ENCODE measurements at places on chromosomes 12 and 14.
A peak's percentile ranks its signal among the peaks of the same experiment; 100 is the strongest.

GRCh38 chr12:48998497-48999353 is 450 bp downstream of the DDN start:
- no peak for DNase-seq

GRCh38 chr12:41407232-41407799 is 219.2 kb downstream of the PDZRN4 start:
- no peak for DNase-seq

DNA sequence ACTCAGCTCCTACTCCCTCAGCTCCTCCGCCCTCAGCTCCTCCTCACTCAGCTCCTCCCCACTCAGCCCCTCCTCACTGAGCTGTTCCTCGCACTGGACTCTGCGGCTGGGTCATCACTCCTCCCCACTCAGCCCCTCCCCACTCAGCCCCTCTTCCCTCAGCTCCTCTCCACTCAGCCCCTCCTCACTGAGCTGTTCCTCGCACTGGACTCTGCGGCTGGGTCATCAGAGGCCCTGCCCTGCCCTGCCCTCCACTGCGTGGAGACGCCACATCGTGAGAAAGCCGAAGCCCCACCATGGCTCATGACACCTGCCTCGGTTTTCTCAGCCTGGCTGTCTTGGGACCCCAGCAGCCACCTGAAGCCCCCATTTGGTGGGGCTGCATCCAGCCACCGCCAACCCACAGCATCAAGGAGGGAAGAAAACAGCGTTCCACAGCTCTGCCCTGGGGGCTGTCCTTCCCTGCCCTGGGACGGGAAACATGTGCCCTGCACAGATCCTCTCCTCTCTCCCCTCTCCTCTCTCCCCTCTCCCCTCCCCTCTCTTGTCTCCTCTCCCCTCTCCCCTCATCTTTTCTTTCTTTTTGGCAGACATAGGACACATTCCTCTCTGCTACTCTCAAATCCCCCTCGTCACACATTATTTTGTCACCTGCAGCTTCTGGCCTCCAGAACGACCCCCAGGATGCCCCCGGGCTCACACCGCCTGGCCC is 17.7 kb downstream of the NOC4L start:
- no peak for DNase-seq

DNA sequence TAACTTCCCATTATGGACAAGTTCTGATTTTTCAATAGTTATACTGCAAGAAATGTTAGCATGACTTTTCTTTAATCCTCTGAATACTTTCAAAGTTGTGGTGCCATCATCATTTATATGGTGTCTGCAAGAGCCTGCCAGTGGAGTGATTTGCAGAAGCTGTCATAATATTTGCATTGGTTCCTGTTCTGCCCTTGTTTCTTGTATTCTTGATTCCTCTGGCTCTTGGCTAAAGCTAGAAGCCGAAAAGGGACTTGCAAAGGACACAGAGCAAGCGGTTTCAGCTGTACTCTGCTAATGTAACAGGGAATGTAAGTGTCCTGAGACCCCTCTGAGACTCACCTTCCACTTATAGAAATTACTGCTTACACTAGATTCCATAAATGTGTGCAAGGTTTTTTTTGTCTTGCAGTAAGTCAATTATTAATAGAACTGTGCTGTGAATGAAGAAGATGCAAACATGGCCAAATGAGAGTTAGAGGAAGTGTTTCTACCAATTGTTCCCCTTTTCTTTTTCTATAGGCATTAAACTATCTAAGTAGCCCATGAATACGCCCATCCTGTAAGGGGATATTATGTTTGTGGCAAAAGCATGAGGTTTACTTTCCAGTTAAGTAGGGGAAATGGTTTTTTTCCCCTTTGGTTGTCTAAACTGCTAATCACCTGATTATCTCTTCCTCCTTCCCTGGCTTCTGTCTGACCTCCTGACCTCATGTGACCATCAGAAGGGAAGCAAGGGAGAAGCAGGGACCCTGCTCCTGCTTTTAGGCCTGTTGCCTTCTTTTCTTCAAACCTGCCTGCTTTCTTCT is 5.3 kb downstream of the DYRK4 start:
- no peak for DNase-seq

DNA sequence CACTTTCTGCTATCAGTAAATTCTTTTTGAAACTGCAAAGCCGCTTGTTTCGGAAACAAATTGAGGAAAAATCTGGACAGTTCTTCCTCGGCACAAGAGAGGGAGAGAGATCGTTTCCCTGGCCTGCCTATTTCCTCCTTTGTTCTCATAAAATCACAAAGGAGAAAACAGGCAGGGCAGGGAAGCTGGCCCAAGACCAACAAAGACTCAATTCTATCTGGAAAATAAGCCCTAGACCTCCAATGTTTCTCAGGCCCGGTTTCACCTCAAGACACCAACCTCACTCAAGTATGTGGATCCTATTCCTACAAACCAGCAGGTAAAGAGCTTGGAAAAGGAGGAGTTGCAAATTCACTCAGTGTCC is 19.5 kb downstream of the DICER1 start:
- no peak for DNase-seq

GRCh38 chr14:39430762-39431415 is 1.3 kb downstream of the FBXO33 start:
- DNase-seq = no peak

DNA sequence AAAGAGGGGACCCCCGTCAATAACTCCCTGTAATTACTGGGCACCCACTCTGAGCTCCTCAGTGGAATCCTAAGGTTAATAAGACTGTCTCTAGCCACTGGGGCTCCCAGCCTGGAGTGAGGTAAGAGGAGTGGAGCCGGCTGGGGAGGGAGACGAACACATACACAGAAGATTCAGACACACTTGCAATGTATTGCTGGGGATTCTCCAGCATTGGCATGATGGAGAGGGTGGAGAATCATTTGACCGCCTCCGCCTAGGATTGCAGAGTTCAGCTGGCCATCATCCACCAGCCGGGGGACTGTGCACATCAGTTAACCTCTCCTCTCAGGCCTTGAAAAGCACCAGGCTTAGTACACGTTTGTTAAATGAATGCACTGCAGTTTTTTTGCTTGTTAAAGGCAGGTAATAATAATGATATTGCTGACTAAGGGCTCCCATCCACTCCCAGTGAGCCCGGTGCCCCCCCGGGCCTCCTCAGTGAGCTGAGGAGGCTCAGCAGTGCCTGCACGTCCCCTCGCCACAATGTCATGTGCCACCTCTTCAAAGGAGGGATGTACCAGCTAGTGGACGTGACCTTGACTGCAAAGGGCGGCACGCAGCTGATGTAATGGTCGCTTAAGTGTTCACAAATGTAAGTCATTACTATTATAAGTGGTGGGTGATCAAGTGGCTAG is 20.3 kb upstream of the FAIM2 start:
- no peak for DNase-seq

GRCh38 chr14:68655911-68656316 is 137.0 kb downstream of the ZFP36L1 start:
- no peak for DNase-seq

DNA sequence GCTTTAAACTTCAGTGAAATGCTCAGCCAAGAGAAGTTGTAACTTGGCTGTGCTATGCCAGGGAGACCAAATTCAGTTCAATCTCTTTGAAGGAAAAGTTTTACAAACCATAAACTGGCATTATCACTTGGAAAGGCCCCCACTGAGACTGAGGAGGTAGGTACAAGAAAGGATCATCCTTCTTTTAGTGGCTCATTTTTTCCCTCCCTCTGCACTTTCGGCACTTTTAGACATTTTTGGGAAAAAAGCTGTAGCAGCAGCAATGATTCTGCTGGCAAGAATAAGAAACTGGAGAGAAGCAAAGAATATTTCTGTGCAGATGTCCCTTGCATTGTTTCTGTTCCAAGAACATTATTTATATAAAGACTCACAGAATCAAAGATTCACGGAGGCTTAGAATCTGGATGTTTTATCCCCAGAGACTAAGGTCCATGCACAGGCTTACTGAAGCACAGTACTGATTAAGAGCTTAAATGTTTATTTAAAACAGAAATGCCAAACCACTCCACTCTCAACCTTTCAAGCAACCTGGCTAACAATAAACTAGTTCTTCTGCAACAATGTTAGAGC is 12.3 kb downstream of the ZC2HC1C start:
- no peak for DNase-seq

GRCh38 chr14:62179367-62180018 is 417.3 kb downstream of the SNAPC1 start:
- peak; percentile 9 for DNase-seq

DNA sequence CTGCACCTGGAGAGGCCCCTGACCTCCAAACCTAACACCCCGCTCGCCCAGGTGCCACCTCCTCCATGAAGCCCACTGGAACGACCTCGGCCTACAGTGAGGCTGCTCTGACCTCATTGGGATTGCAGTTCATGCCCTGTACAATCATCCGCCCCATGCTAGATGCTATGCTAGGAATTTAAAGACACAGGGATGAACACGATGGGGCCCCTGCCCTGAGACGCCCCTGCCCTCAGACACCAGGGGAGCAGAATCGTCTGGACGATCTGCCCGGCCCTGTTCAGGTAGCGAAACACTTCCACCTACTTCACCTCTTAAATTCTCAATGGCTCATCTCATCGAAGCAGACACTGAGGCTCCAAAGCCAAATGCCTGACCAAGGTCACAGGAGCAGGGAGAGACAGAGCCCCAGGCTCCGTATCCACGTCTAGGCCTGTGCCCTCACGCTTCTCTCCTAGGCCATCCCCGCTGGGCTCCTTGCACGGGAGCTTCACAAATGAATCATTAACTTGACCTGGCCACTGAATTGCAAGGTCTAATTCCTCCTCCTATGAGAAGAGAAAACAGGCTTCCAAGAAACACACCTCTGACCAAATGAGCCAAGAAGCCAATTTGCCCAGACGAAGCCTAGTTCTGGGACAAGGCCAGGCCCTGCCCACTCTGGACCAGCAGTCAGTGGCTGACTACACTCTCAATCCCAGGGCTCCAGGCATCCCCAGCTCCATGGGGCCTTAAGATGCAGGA is 35.2 kb downstream of the SCARB1 start:
- DNase-seq = no peak

DNA sequence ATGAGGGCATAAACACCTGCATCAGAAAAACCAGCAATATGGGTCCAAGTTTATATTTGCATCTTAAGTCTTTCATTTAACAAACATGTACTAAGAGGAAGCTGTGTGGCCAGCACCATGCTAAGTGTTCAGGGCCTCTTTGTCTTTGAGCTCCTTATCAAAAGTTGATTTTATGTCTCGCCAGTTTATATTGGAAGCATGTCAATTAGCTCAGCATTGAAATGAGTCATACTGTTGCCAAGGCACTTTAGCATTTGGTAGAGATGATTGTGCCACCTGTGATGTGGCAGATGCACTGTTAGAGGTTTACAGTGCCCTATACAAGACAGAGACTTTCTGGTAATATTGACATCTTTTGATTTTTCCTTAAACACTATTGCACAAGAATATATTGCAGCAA is 68.5 kb downstream of the BHLHE41 start:
- DNase-seq = no peak
